Heart right ventricle (tissue), 16 donors: ENCODE measurements at places on chromosomes 4 and X.

- no peak for DNase-seq
Measured at GRCh38 chrX:1894740-1895139, 279.9 kb downstream of the ASMT start.

- no peak for DNase-seq
Measured at GRCh38 chr4:113159942-113160545, 110.6 kb downstream of the ANK2 start.

DNA sequence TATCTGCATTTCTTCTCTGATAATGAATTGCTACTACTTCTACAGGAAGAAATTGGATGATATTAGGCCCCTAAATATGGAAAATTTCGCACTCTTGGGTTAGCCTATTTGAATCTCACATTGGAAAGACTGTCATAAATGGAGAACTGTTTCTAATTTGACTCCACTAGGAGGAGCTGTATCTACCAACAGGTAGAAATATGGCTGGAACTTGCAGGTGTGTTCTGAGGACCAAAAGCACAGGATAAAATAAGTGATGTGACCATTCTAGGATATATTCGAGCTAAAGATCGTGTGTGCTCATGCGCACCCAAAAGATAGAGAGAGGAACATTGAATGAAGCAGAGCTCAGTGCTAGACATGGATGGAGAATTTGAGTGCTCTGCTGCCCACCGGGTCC is 4.8 kb upstream of the NKAP start:
- no peak for DNase-seq

DNA sequence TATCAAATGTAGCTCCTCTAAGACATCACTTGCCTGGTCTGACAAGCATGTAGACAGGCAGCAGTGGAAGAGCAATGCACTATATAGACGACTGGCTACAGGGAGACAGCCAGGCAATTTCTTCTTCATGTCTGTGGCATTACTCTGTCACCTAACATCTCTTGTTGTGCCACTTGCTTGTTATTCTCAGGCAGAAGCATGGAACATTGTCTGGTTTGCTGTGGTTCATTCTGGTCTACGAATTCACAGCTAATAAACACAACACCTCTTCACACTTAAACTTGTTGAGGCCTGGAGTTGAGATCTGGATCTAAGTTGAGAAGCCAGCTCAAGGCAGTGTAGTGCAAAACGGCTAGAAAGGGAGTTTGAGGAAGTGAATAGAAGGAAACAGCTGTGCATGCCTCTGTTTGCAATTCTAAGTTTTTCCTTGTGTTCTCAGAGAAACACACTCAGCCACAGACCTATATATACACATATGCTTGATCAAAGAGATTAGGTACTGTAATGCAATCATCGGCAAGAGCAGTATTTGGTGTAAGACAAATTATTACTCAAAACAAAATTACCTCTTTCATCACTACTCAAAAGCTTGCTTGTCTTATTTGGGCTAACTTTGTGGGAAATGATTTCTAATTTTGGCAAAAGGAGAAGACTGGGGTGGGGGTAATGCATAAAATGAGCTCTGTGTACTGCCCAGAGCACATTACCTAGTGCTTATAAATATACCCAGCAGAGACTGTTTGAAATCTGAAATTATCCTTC is 243.8 kb downstream of the PPP3CA start:
- no peak for DNase-seq

- DNase-seq: no peak
Measured at GRCh38 chrX:104419211-104419610, 146.8 kb upstream of the IL1RAPL2 start.

- DNase-seq: peak; percentile 7
Measured at GRCh38 chrX:50769389-50770063, 44.5 kb downstream of the SHROOM4 start.

DNA sequence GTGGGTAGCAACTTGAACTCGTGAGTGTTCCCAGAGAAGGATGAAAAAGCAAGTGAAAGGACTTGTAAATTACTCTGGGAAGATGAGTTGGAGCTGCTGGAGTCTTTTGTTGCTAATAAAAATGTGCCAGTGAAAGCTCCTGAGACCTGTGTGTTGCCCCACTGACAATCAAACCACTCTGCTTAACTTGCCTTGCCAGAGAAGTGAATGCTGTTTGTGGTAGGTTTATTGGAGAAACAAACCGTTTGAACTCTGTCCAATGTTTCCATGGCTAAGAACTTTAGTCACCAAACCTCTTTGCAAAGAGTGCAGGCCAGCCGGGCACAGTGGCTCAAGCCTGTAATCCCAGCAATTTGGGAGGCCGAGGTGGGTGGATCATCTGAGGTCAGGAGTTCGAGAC is 586.9 kb downstream of the PCDH7 start:
- no peak for DNase-seq

GRCh38 chrX:124274438-124275181 is 57.9 kb upstream of the TEX13D start:
- DNase-seq: peak; percentile 40

DNA sequence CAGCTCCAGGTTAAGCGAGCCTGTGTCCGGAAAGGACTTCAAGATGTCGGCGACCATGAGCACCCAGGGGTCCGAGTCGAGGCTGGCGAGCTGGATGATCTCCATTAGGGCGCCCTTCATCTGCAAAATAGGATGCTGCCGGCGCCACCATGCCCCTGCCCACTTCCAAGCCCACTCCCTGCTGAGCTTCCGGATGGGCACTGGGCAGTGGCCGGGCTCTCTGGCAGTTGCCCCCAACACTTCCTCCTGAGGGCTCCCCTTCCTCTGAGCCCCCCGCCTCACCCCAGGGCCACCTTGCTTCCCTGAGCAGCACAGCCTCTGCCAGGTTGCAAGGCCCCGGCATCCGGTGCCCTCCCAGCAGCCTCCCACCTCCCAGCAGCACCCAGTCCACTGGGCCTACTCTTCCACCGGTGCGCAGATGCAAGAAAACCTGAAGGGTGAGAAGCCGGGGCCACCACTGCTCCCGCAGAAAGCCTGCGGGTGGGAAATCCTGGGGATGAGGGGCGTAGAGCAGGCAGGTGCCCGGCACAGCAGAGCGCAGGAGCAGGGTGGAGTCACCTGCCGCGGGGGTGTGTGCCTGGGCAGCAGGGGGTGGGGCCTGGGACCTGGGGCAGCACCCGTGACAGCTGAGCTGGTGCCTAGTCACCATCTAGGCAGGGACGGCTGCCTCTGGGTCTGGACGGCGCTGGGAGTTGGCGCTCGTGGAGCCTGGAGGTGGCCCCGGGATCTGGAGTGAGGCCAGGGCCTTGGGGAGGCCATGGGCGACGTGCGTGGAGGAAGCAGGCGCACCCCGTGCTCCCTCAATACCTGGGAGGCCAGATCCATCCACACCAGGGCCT is 17.0 kb downstream of the NELFA start:
- no peak for DNase-seq

DNA sequence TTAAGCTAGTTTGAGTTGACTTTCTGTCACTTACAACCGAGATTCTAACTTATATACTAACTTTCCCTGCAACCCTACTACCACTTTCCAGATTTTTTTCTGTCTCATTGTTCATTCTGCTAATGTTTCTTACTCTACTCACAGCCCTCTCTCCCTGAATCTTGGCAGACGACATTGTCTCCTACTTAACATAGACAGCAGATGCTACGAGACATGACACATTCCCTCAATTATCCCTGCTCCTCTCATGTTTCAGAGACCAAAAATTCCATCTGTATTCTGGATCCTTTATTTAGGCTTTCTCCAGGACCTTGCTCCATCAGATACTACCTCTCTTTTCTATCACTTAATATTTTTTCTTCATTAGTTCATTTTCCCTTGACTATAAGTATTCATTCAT is 379.1 kb upstream of the TEX13C start:
- no peak for DNase-seq

- peak; percentile 12 for DNase-seq
Measured at GRCh38 chr4:3387154-3387942, 54.4 kb upstream of the HGFAC start.

DNA sequence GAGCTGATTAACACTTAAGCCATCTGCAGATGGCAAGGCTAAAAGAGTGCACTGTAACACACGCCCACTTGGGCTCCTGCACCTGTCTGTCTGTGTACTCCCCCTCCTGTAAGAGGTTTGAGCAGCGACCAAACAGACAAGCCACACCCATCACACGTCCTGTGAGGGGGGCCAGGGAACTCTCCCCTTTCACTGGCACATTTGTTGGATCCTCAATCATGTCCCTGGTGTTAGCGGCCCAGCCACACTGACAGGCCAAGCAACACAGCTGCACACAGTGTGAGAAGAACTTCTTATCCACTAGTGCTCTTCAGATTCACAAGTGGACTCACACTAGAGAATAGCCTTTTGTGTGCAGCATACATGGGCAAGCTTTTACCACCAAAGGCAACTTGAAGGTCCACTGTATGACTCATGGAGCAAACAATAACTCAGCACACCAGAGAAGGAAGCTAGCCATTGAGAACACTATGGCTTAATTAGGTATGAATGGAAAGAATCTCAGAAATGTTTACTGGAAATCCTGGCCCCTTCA is 29.1 kb upstream of the UTP14A start:
- no peak for DNase-seq

GRCh38 chrX:150503898-150504219 is 64.6 kb upstream of the MTM1 start:
- no peak for DNase-seq

- no peak for DNase-seq
Measured at GRCh38 chr4:147981305-147981704, 249.4 kb downstream of the ARHGAP10 start.

DNA sequence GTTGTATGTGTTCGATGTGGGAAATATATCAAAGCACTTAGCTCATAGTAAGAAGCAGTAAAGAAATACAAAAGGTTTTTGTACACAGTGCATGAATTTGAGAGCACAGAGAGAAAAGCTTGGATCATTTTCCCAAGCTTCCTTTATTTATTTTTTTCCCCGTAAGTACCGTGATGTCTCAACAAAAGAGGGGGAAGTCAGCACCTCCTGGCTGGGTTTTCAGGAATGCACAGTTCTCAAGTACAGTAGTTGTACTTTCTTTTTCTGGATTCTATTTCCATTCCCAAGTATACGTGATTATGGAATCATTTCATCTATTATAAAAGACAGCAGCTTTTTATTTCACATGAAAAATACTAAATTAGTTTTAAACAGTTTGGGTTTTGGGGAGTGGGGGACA is 171.5 kb upstream of the EDNRA start:
- no peak for DNase-seq
